Inflammatory macrophage treated with lipopolysaccharide for 4 hours (primary cell): ENCODE measurements at places on chromosomes 11 and 22.

DNA sequence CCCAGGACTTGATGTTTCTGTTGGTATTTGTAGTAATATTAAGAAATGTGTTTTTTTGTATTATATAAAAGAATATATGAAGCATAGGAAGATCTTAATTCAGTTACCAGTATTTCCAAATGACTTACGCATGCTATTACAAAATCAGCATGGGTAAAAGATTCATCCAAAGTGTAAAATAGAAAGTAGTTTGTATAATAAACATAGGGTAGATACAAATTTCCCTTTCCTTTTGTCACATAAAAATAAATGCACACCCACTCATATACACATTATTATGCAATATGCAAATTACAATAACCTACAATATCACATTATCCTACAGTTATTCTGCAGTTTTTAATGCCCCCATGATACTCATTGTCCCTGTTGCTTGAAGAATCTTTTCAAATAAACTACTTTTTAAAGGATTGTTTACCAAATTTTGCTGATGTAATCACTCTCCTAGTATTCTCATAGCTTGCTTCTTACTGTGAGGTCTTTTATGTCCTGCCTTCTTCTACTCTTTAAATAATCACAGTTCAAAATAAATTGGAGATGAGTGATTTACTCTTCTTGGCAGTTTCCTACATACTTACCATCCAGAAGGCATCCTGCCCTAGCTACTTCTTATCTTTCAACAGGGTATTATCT is 244.0 kb downstream of the CASP12 start:
- peak; percentile 74 for DNase-seq

DNA sequence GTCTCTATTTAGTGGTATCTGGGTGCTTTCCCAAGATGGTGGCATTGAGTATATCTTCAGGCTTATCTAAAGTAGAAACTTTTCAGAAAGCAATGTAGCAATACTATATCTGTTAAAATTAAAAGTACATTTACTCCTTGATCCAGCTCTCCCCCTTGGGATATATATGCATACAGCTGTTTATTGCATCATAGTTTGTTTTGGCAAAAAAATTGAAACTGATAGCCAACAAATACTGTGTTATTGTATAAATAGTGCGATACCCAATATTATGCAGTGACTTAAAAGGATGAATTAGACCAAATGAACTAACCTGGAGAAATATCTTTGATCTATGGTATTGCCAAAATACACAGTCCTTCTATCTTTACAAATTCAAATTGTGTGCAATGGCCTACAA is 8.4 kb upstream of the OR10A3 start:
- no peak for DNase-seq

DNA sequence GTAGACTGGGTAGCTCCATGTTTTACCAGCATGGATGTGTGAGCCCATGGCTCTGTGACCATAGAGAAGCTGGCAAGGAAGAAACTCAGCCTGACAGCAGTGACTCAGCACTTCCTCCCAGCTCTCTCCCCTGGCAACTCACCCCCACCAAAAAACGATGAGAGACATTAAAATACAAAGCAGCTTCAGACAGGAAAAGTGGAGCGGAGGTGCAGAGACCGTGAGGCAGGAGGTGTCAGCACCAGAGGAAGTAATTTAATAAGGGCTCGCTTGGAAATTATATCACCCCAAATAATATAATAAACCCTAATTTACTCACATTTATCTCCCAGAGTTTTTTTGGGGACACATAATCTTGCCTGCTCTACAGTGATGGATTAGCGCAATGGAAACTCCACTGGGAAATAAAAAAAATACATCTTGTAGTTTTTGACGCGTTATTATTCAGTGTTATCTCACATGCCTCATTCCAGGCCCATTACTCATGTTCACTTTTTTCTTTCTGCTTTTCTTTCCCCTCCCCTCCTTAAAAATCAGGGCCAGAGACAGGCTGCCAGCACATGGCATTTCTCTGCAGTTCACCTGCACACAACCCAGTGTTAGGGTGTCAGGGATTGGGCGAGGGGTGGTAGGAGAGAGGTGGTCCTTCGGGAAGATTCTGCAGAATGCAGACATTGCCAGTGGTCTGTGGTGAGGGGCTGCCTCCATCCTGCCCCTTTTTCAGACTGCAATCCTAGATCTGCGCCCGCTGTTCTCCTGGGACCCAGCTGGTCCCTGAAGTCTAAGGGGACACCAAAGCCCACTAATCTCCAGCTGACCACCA is 170.8 kb downstream of the BUD13 start:
- no peak for DNase-seq

GRCh38 chr11:45675646-45676045 is 10.2 kb upstream of the CHST1 start:
- no peak for DNase-seq

DNA sequence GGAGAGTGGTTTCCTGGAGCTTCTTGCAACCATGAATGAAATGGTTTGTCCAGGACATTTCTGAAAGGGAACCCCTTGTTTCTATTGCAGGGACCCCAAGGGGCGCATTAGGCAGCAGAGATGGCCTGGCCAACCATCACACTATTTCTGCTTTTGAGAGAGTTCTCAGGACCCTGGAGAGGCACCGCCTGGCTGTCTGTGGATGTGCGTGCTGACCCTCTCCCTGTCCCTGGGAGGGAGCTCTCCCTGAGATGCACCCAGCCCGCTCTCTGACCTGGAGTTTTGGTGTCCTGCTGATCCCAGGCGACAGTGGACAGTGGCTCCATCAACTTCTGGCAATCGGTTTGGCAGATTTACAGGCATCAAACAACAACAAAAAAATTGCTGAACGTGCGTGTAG is 80.3 kb upstream of the SLC22A12 start:
- DNase-seq = no peak

- peak; percentile 33 for DNase-seq
Observed at GRCh38 chr11:108698844-108699642, 34.2 kb downstream of the DDX10 start.

- DNase-seq = no peak
Observed at GRCh38 chr22:44479662-44480061, 18.4 kb downstream of the RTL6 start.

GRCh38 chr11:66727282-66728037 is 1.6 kb downstream of the SPTBN2 start:
- DNase-seq = peak; percentile 26

DNA sequence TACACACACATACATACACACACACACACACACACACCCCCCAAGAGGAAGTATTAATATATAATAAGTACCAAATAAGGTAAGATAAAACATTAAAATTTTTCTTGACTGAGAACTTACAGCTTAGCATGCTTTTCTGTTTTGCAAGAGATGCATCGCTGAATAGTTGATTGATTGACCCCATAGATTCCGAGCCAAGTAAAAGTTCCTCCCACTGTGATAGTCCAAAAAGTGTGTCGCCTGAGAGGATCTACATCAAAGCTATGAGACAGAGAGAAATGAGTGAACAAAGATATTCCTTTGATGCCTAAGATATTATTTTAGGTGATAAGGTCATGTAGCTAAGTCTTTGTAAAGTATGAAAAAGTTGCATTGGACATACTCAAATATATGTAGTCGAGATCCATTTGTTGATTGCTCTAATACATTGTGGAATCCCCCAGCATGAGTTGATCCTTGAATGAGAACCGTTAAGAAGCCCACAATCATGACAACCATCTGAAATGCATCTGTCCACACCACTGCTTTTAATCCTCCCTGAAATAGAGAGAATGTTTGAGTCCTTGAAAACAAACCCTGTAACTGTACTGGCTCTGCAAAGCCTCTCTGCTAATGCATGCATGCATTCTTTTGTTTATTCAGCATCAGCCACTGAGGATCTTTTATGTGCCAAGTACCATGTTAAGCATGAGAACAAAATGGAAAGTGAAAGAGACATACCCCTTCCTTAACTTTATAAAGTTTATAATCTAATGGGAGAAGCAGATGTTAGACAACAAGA is 18.3 kb downstream of the SLC5A12 start:
- DNase-seq = no peak
